Activated naive CD4-positive, alpha-beta T cell (primary cell): ENCODE measurements at places on chromosomes 5 and 9.
A peak's percentile ranks its signal among the peaks of the same experiment; 100 is the strongest.

DNA sequence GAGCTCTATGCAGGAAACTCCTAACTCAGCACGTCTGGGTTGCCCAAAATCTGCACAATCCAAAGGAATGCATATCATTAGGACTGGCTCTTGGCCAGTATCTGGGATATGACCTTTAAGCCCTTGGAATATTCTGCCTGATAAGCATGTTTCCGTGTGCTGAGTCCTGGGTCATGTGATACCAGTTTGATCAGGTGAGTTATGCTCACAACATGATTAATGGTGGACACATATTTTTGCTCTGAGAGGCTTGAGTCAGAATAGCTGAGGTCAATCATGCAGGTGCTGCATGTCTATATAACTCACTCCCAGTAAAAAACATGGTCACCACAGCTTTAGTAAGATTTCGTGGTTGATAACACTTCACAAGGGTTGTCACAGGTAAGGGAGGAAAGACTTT, 408.8 kb downstream of the YTHDC2 start:
- no peak for DNase-seq

DNA sequence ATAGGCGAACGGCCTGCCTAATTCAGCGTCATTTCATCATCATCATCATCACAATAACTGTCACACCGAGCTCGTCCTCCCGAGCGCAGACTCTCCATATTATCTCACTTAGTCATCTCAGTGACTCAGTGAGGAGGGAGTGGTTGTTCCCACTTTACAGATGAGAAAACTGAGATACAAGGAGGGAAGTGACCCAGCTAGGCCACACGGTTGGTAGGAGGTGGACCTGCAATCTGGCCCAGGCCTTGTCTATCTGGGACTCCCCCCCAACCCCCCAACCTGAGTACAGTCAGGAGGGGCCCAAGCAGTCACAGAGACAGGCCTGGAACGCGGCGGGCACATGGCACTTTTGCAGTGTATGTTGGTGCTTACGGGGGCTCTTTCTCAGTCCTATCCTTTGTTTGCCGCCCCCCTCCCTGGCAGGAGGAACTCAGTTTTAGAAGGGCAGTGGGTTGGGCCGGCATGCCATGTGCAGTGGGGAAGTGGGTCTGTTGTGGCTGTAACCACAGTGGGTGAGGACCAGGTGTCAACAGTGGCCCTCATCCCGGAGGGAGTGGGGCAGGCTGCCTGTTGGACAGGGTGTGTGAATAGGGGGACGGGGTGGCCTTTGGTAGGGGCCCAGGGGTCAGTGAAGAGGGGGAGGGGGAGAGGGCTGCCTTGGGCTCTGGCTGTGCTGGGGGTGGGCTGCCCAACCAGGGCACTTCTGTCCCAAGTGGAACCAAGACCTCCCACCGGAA, 1.7 kb upstream of the RXRA start:
- DNase-seq, result no peak

GRCh38 chr9:121281614-121282276, 13.8 kb downstream of the GSN start:
- no peak for DNase-seq

GRCh38 chr5:75510836-75511434, 494 bp downstream of the CERT1 start:
- DNase-seq, result peak; percentile 13

- no peak for DNase-seq
Measured at GRCh38 chr9:90095682-90096081, 490.9 kb downstream of the GADD45G start.

- no peak for DNase-seq
Measured at GRCh38 chr9:109027176-109027575, 13.9 kb upstream of the CTNNAL1 start.

- no peak for DNase-seq
Measured at GRCh38 chr5:63602971-63603370, 359.3 kb downstream of the HTR1A start.

DNA sequence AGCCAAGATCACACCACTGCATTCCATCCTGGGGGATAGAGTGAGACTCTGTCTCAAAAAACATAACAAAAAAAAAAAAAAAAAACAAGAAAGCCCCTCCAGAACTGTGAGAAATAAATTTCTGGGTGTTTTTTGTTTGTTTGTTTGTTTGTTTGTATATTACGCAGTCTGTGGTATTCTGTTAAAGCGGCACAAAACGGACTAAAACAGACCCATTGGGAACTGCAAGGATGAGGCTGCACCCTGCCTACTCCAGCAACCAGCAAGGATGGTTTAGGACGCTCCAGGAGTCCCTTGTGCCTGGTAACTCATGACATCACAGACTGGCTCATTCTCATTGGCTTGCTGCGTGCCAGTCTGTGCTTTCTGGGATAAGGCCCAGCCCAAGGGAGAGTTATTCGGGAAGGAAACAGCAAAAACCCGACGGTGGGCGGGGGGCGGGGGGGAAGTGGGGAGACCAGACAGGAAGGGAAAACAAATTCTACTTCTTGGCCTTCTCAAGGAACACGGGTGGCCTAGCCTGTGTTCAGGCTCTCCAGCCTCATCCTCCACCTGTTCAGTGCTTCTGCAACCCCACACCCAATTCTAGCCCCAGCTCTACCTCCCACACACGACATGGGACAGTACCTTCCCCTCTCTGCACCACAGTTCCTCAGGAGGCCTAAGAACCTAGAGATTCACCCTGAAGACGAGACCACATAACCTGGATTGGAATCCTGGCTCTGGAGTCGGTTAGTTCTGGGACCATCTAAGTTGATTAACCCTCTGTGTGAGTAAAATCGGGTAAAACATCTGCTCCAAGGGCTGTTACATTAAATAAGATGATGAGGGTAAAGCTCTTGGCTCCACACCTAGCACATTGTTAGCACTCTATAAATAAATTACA, 2.8 kb downstream of the CD74 start:
- DNase-seq, result no peak

- DNase-seq, result no peak
Measured at GRCh38 chr9:121204611-121205010, 2.9 kb upstream of the RAB14 start.

DNA sequence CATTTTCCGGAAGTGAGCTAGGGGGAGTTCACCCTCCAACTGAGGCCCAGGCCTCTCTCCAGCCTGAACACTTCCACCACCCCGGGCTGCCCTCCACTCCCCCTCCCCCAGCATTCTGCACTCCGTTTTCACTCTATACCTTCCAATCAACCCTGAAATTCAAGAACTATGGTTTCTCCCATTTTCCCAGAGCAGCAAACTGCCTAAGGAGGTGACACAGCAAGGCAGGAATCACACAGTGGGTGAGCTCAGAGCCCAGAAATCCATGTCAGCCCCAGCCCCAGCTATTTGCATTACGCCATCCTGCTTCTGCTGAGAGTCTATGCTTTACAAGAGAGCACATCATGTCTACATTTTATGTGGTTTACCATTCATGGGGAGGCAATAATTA, 11.9 kb downstream of the MSX2 start:
- DNase-seq, result no peak

DNA sequence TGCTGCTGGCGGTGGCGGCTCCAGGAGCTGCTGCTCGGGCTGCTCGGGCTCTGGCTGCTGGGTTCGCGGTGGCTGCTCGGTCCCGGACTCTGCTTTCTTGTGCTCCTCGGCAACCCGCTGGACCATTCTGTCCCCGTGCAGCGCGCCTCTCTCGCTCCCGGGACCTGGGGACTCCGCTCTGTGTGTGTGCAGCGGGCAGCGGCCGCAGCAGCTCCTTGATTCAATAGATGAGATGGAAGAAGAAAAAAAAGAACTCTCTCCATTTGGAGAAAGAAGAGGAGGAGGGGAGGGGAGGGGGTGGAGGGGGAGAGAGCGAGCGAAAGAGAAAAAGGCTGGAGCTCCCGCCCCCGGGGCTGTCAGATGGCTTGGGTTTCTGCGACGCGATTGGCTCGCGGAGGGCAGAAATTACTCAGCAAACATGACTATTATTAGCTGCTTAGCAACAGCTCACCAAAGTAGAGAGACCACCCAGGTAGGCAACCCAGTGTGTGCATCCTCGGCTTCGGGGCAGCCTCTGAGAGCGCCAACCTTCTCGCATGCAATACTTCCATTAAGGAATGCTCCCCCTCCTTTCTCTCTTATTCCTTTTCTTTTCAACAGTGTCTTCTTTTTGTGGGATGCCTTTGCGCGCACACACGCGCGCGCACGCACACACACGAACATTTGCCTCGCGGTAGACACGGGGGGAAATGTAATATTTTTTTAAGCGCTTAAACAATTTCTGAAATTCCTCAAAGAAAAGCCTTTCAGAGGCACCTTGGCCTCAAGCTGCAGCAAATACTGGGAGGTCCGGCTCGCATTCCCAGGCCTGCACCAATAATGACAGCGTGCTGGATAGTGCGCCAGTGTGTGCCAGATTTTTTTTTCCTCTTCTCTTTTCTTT, 7.6 kb downstream of the PTCH1 start:
- peak; percentile 40 for DNase-seq

- DNase-seq, result no peak
Measured at GRCh38 chr5:86101966-86102365, 515.8 kb upstream of the COX7C start.

DNA sequence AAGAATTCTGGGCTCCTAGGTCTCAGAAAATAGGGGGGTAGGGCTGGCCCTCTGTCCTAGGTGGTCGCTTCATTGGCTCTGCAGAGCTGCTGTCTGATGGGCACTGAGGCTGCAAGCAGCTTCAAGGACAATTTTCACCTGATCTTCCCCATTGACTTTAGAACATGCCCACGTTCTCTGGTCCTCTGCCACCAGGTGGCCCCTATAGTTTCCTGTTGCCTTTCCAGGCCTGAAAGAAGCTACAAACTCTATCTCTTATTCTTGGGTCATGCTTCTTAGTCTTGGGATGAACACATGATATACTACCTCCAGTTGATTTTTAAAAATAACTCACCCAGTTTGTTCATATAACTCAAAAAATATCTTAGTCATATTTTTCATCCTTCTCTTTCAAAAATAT, 26.3 kb downstream of the SPZ1 start:
- DNase-seq, result no peak

DNA sequence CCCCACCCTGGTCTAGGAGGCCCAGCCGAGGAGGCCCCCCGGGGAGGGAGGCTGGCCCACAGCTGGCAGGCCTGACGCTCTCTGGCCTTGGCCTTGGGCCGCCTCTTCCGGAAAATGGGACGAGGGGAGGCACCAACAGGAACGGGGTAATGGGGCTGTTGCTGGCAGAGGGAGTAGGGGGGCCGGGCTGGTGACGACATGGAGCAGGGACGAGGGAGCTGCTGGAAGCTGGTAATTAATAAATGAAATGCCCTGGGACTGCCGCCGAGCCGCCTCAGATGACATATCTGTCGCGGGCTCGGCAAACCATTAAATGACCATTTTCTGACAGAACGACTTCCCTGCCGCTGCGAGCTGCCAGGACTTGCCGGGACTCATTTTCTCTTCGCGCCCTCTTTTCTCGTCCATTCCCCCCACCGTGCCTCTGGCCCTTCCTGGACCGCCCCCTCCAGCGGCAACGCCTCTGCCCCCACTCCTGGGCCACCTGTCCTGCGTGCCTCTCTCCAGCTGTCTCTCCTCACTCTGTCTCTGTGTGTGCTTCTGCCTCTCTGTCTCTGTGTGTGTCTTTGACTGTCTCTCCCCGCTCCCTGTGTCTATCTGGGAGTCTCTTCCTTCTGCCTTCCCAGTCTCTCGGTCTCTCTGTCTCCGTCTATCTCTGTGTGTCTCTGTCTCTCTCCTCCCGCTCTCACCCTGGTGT, 215.7 kb downstream of the PAX5 start:
- no peak for DNase-seq

DNA sequence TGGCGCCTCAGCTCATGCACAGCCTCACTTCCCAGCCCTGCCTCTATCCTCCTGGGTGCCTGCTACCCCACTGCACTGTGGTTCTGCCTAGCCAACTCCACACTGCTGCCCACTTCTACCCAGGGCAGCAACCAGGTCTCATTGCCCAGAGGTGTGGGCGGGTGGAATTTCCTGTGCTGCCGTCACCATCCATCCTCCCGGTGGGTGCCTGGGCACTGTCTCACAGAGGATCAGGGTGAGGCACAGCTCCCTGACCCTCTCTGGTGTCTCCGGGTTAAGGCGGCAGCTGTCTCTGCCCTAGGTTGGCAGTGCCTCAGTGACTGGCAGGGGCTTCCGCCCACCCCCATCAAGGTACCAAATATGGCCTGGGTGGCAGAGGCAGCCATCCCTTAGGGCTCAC, 4.3 kb upstream of the MTMR12 start:
- DNase-seq, result no peak

DNA sequence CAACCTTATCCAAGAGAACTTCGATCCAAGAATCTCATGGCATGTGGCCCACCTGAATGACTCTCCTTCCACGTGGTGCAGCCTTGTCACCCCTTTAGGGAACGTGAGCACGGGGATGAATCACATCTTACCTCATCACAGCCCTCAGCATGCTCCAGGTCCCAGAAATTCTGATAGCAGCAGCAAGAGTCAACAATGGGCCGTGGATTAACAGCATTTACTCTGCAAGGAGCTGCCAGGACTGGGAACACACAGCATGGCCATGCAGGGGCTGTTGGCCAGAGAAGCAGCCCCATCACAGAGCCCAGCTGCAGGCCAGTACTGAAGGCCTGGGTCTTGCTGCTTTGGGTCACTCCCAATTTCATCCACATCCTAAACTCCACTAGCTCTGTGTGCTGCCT, 150.4 kb downstream of the C5orf15 start:
- DNase-seq, result no peak

GRCh38 chr5:42507451-42508097, 84.3 kb downstream of the GHR start:
- DNase-seq, result no peak

GRCh38 chr9:4506490-4506889, 16.2 kb downstream of the SLC1A1 start:
- no peak for DNase-seq

DNA sequence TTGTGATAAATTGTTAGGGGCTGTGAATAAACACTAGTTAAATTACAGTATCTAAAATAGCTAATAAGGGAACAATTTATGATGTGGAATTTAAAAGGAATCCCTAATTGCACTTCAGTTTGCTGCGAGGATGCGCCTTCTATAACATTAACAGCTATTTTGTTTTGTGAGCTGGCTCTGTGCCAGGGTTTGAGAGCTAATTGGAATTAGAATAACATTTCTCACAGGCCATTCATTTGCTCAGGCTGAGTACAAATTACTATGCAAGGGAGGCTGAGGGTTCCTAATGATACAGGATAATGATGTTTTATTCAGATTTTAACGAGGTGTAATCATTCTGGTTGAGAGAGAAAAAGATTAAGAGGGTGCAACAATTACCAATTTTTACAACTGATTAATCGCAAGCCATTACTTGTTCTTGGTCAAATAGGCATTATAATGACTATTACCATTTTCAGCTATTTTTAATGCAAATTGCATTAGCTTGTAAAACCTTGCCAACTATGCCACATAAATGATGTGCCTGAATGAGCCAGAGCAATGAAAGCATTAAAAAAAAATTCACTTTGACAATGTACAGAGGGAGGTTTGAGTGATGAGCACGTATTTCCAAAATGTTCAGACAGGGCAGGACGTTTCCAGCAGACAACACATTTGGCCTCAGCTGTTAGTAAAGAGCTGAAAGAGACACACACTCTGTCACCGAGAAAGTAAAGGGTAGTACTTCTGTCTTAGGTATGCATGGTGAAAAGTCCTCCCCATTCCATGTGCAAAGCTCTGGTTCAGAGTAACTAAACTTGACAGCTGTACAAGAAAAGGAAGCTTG, 576.5 kb downstream of the TLE1 start:
- no peak for DNase-seq
